Frontal cortex (tissue), 4 donors: ENCODE measurements at places on chromosomes 1 and 21.
A peak's percentile ranks its signal among the peaks of the same experiment; 100 is the strongest.

DNA sequence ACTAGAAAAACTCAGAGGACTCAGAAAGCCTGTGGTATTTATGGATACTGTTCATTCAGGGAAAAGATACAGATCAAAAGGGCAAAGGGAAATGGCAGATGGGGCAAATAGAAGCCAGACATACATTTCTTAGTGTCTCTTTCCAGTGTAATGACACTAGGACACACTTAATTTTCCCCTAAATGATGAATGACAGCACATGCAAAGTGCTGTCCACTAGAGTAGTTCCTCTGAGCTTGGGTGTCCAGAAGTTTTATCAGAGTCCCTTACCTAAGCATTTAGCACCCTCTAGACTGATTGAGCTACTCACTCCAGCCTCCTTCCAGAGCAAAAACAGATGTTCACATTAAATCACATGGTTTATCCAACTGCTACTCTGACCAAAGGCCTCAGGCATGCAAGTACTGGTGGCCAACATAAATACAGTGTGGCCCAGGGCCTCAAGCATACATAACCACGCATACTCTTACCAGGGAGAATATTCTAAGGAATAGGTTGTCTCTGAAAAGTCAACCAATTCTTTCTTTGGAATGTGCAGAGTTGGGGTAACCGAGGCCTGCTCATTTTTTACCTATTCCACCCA is 166.9 kb downstream of the NCAM2 start:
- no peak for DNase-seq

DNA sequence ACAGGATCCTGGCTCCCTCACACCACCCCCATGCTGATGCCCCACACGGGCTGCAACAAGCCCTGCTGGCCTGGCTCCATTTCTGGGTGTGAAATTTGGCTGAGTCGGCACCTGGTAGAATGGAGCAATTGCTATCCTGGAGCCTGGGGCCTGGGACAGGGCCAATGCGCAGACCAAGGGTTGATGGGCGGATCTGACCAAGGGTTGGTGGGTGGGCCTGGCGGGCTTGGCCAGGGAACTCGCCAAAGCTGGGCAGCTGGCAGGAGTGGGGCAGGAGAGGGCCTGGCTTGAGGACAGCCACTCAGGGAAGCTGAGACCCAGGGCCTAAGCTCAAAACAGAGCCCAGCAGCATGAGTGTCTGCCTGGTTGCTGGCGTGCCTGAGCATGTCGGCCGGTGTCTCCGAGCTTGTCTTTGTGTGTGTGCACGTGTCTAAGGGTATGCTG is 70.9 kb upstream of the POU3F1 start:
- no peak for DNase-seq

DNA sequence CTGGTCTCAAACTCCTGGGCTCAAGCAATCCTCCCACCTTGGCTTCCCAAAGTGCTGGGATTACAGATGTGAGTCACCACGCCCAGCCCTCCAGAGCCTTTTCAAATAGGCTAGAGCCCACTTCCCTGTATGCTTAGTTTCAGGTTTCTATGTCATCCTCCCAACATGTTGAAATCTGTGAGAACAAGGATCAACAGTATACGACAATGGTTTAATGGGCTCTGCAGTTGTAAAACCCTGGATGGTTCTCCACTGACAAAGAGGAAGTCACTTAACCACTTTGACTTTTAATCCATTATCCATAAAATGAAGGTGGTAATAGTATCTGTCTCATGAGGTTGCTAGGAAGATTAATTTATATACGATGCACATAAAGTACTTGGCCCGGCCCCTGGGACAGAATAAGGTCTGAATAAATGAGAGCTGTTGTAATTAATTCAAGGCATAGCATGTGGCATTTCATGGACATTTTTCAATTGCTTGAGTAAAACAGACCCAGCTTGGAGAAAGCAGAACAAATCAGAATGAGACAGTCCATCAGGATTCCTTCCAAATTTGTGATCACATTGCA is 113.9 kb upstream of the ZNF648 start:
- DNase-seq = no peak

DNA sequence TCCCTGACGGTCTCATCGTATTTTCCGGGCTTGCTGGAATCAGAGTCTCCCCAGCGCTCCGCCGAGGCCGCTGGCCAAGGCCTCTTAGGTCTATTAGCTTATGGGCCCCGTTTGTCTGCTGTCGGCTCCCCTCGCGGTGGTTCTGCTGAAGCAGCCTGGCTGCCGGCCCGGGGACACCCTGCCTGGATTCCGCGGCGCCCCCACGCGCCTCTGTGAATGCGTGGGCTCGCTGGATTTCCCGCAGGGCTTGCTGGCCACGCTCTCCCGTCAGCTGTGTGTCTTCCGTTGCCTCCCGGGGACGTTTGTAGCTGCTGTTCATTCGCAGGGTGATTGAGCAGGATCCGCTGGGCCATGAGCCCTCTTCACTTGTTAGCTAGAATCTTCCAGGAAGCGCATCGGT is 8.4 kb downstream of the LRRC3 start:
- no peak for DNase-seq

- no peak for DNase-seq
Measured at GRCh38 chr1:177091040-177091439, 73.5 kb downstream of the ASTN1 start.

- DNase-seq = peak; percentile 93
Measured at GRCh38 chr1:178093494-178093950, 382 bp upstream of the RASAL2 start.

GRCh38 chr1:30335997-30336390 is 387.4 kb downstream of the MATN1 start:
- DNase-seq = no peak

DNA sequence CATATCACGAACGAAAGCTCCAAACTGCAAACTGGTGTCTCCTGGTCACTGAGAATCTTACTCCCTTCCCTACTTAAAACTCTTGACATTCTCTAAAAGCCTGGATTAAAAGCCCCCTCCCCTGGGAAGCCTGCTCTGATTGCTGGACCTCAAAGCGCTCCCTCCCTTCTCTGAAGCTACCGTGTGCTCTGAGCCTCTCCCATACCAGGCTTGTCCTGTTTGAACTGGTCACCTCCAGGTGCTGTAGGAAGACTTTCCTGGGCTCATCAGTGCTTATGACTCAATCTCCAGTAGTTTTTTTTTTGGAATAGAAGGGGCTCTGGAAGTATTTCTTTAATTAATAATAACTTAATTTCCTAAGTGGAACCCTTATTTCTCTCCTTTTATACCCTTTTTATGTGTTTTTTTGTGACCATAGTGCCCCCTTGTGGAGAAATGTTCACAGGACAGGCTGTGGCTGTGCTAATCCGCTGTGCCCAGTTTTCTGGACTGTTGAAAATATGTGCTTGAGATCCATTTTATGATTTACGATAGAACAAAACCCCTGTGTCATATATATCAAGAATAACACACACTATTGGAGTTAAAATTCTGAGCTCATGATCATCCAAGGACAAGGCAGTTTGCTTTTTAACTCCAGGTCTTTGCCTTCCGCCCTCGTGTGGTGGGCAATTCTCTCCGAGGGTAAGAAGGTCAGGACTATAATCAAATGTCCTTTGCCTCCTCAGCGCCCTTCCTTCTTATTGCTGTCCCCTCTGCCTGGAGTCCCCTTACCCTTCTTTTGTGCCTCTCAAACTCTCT is 16.9 kb downstream of the MTARC1 start:
- DNase-seq = no peak

DNA sequence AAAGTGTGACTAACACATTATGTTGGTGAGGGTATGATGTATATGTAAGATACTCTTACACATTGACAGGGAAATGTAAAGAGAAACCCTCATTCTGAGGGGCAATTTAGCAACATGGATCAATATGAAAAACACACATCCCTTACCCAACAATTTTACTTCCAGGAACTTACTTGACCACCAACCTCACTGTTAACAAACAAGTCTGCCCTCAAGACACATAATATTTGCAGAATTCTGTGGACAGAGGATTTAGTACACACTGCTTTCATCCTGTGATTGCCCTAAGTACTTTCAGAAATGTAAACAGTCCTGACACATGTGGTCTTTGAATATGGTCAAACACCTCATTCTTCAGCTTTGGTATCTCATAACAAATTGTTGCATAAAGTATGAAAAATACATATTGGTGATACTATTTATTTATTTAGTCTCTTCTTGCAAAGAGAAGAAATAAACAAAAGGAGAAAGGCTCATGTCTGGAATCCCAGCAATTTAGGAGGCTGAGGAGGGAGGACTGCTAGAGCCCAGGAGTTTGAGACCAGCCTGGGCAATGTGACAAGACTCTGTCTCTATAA is 6.9 kb downstream of the USP48 start:
- DNase-seq = no peak

DNA sequence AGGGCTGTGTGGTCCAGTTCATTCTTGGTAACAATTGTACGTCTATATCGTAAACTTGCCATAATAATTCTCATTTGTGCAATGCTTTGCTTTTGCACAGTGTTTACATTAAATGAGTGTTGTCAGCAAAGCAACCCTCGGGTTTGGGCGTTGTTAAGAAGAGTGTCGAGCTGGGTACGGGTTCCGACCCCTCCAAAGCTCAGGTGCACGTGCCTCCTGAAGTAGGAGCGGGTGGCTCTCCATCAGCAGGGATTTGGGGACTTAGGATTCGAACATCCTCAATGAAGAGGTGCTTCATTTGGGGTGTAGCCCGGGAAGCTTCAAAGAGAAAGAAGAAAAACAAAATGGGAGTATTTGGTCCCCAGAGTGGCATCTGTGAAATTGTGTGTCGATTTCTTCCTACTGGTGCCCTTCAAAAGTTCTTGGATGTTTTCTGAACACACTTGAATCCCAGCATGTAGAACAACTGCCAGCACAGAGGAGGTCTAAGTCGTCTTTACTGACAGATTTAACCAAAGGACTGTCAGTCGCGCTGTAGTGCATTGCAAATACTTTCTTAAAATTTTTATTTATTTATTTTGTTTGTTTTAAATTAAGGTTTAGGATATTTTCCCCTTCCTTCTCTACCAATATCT is 1.1 kb downstream of the TRIM58 start:
- DNase-seq = no peak

GRCh38 chr21:41891132-41891531 is 12.0 kb upstream of the PRDM15 start:
- no peak for DNase-seq

DNA sequence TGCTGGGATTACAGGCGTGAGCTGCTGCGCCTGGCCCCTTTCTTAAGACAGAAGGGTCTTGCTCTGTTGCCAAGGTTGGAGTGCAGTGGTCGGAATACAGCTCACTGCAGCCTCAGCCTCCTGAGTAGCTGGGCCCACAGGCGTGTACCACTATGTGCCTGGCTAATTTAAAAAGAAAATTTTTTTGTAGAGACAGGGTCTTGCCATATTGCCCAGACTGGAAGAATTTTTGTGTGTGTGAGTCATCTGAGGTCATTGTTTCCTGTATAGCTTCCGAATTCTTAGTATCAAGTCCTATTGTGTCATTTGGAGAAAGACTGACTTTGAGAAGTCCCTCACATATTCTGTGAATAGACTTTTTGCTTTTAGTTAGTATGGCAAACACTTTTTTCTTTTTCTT is 4.7 kb downstream of the SZRD1 start:
- DNase-seq = no peak

DNA sequence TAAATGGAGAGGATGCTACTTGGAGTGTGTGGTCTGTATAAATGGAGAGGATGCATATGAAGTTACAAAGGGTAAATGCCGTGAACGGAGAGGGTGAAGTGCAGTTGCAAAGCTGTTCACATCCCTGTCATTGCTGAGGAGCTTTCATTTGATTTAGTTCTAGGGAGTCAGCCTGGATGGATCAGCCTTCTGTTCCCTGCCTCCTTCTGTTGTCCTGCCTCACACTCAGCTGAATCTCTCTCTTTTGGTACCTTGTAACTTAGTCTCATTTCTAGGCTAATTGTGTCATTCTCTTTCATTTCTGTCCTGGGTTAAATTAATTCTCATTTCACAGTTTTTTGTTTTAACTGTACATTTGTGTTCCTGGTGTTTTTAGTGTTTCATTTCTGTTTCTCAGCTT is 133.2 kb upstream of the COL6A1 start:
- no peak for DNase-seq

DNA sequence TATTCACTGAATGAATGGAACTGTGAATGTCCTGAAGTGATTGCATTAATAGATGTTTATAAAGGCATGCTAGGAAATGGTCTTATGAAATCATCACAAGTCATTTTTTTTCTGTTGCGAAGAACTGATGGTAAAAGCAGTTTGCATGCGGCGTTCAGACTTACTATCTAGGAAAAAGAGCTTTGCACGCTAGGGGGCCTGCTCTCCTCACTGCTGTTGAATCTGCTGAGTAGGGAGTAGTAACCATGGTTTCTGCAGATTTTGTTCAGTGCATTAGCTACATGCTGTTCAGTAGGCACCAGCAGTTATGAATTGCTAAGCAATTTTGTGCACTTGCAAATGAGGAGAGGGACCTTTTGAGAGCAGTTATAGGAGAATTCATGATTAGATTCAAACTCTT is 57.9 kb downstream of the CENPF start:
- DNase-seq = no peak

DNA sequence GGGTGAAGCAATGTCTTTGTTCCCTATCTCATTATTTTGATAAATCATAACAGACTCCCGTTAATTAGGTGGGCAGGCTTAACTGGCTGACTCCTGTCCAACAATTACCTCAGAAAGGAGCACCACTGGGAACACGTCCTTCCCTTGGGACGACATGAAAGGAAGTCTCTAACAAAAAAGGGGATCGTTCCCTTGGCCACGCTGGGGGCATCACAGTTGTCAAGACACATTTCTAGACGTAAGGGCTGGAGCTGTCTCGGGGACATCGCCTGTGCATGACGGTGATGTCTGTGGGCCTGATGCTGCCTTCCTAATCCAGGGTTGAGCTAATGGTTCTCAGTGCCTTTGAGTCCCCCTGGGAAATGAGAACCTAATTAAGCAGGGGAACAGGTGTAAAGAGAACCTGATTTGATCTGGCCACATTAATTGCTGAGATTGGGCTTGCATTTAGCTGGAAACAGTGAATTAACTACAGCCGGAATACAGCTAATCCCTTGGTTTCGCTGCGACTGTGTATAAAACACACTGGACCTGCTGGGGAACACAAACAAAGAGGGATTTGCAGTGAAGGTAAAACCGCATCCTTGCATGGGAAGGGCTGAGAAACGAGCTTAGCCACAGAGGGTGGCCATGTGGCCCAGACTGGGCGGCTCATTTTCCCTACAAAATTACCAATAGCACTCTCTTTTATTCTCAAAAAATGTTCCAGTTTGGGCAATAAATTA is 111.8 kb downstream of the MRPS6 start:
- no peak for DNase-seq
